ENCODE measurements at places on chromosomes 7 and 10.
A peak's percentile ranks its signal among the peaks of the same experiment; 100 is the strongest.

DNA sequence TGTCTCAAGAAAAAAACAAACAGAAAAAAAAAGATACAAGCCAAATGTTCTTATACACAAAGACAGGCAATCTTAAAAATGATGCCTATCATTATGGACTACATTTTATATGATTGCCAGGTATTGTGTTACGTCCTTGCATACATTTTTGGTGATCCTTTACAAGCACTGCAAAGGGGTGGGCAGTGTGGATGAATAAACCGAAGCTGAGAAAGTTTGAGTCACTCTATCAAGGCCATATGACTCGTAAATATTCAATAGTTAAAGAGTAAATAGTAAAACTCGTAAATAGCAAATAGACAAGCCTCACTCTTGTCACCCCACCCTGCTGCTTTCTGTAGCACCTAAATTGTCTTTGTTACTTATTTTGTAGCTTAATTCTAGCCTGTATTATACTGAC, 326.2 kb downstream of the FRMD4A start:
- no peak for DNase-seq
- H3K27me3 ChIP-seq, result peaks cover 17% of the 10 kb centered on the region
- peaks cover 23% of the 10 kb centered on the region for H3K4me1 ChIP-seq
- no peak overlapping the region for H3K27ac ChIP-seq
- H3K36me3 ChIP-seq, result no peaks in the 10 kb centered on the region

GRCh38 chr7:32591938-32592337, 96.6 kb downstream of the AVL9 start:
- H3K4me3 ChIP-seq, result no peak overlapping the region
- no peak overlapping the region for H3K27ac ChIP-seq
- H3K27me3 ChIP-seq, result no peaks in the 10 kb centered on the region
- DNase-seq, result no peak

DNA sequence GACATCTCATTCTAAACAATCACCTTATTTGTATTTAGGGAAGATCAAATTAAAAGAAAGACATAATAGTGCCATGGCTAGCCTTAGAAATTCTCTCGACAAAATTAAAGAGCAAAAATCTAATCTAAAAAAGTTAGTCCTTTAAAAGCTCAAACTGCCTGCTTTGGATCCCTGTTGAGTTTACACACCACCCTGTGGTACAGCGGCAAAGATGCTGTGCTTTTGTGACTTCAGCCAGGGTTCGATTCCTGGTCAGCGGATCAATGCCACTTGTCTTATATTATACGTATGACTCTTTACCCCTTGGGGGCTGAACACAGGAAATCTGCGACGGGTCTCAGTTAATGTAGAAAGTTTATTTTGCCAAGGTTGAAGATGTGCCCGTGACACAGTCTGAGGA, 51.3 kb upstream of the VOPP1 start:
- H3K4me3 ChIP-seq, result no peak overlapping the region
- DNase-seq, result no peak
- H3K36me3 ChIP-seq, result no peaks in the 10 kb centered on the region
- no peaks in the 10 kb centered on the region for H3K27me3 ChIP-seq
- no peak overlapping the region for H3K27ac ChIP-seq
- no peaks in the 10 kb centered on the region for H3K4me1 ChIP-seq

DNA sequence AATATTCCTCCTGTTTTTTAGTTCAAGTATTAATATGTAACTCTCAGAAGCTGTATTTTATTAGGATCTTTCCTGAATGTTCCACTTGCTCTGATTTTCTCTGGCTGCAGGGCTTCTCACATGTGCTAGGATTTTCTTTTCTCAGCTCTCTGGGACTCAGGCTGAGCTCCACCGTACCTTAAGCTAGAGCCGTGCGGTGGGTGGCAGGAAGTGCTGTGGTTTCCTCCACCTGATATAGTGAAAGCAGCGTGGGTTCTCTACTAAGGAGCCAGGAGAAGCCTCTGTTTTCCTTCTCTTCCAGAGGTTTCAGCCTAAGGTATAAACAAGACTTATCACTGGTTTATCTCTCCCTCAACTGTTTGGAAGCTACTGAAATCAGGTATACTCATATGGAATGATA, 433.6 kb downstream of the NRG3 start:
- DNase-seq, result no peak
- no peak overlapping the region for H3K27ac ChIP-seq
- peaks cover 1% of the 10 kb centered on the region for H3K27me3 ChIP-seq
- H3K4me1 ChIP-seq, result no peaks in the 10 kb centered on the region
- no peak overlapping the region for H3K4me3 ChIP-seq

DNA sequence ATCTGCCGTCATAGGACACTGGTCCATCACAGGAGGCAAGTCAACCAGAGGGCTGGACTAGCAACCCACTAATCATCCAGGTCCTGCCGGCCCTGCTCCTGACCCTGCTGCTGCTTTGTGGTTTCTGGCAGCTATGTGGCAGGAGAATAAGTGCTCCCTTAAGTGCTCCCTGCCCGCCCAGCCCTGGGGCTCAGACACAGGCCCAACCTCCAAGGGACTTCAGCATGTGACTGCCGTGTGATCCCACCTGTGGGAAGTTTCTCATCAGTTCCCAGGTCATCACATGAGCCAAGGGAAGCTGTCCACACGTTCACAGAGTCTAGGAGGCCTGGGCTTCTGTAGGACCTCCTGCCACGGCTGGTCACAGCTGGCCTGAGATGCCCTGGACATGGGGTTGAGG, 34.2 kb upstream of the ZNF488 start:
- H3K4me1 ChIP-seq, result no peaks in the 10 kb centered on the region
- H3K27ac ChIP-seq, result no peak overlapping the region
- no peak for DNase-seq

DNA sequence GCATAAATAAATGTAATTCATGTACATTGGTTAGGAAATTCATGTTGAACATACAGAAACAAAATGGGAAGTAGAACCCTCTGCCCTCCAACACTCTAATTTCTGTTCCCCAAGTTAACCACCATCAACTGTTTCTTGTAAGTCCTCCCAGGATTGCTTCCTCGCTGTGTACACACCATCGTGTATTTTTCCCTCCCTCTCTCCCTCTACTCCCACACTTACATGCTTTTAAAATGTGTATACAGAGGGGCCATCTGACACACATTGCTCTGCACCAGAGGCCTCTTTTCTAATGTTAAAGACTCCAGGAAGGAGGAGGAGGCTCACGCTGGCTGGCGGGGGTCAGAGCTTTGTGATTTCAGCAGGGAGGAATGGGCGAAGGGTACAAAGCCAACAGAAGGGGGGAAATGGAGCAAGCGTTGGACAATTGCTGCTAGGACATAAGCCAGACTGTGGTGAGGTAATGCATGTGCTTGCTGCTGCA, 1.9 kb upstream of the EPHA1 start:
- DNase-seq, result no peak
- peaks cover 60% of the 10 kb centered on the region for H3K4me1 ChIP-seq
- H3K27me3 ChIP-seq, result no peaks in the 10 kb centered on the region

GRCh38 chr10:98255146-98255877, 12.7 kb downstream of the LOXL4 start:
- H3K4me1 ChIP-seq, result no peaks in the 10 kb centered on the region
- no peak overlapping the region for H3K27ac ChIP-seq
- no peak for DNase-seq
- no peak overlapping the region for H3K4me3 ChIP-seq

DNA sequence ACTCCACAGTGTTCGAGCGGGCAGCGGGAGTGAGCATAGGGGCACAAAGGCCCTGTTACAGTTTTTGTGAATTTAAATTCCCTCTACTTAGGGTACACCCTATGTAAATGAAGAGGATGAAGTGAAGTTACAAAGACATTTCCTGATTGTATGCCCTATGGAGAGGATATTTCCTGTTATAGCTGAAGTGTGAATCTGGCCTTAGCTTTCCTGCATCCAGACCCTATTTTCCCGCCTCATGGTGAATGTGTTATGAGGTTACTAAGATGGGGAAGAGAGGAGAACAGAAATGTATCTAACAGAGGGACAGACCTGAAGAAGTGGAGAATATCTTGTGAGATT, 37.8 kb upstream of the COMMD3 start:
- peaks cover 11% of the 10 kb centered on the region for H3K27me3 ChIP-seq
- H3K36me3 ChIP-seq, result no peaks in the 10 kb centered on the region
- no peak for DNase-seq
- peaks cover 12% of the 10 kb centered on the region for H3K4me1 ChIP-seq

GRCh38 chr10:110993024-110993693, 73.8 kb downstream of the SHOC2 start:
- H3K4me3 ChIP-seq, result no peak overlapping the region
- H3K27me3 ChIP-seq, result no peaks in the 10 kb centered on the region
- DNase-seq, result no peak

DNA sequence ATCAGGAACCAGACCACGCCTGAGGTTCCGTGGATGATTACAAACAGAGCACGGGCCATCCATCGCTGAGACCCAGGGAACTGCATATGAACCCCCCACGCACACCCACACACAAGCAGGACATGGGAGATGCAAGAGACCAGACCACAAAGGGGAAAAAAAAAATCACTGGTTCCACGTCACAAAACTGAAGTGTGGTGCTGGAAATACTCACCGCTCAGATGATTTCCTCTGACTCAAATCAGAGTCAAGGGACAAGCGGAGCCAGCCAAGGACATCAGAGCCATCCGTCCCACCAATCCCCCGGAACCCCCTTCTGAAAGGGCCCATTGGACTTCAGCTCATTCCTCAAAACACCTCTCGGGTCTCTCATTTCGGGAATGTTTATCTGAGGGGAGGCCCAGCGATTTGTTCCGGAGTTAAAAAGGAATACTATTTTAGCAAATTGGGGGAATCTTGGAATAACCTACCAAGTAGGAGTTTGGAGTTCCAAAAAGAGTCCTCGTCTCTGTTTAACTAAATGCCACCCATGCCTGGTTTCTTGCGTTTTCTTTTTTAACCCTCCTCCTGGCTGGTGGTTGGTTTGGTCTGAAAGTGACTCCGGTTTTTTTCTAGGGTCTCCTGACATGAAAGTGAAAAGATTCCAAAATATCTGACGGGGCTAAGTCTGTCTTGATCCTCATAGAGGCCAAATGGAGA, 15.0 kb downstream of the SNX8 start:
- peak overlapping the region; percentile 19 for H3K27ac ChIP-seq
- H3K4me3 ChIP-seq, result no peak overlapping the region
- no peaks in the 10 kb centered on the region for H3K27me3 ChIP-seq
- H3K4me1 ChIP-seq, result peaks cover 15% of the 10 kb centered on the region
- DNase-seq, result no peak

DNA sequence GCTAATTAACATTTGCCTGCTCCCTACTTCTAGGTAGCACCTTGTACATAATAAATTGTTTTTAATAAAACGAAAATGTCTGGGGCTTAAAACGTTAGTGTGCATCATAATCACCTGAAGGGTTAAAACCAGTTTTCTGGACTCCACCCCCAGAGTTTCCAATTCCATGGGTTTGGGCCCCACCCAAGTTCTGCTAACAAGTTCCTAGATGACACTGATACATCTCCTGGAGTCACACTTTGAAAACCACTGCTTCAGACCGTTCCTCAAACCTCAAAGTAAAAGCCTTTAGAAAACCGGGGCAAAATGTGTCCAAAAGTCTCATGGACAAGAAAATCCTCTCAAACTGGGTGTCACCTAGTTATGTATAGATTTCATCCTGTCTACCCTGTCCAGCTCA, 9.3 kb downstream of the OSBPL3 start:
- H3K4me3 ChIP-seq, result no peak overlapping the region
- H3K4me1 ChIP-seq, result peaks cover 47% of the 10 kb centered on the region
- H3K27ac ChIP-seq, result peak overlapping the region; percentile 94
- H3K27me3 ChIP-seq, result no peaks in the 10 kb centered on the region
- DNase-seq, result no peak

- peaks cover 27% of the 10 kb centered on the region for H3K27me3 ChIP-seq
- H3K4me1 ChIP-seq, result peaks cover 21% of the 10 kb centered on the region
- H3K27ac ChIP-seq, result peak overlapping the region; percentile 79
- no peak for DNase-seq
- H3K4me3 ChIP-seq, result no peak overlapping the region
Observed at GRCh38 chr10:123997013-123997412, 96.4 kb downstream of the CHST15 start.

DNA sequence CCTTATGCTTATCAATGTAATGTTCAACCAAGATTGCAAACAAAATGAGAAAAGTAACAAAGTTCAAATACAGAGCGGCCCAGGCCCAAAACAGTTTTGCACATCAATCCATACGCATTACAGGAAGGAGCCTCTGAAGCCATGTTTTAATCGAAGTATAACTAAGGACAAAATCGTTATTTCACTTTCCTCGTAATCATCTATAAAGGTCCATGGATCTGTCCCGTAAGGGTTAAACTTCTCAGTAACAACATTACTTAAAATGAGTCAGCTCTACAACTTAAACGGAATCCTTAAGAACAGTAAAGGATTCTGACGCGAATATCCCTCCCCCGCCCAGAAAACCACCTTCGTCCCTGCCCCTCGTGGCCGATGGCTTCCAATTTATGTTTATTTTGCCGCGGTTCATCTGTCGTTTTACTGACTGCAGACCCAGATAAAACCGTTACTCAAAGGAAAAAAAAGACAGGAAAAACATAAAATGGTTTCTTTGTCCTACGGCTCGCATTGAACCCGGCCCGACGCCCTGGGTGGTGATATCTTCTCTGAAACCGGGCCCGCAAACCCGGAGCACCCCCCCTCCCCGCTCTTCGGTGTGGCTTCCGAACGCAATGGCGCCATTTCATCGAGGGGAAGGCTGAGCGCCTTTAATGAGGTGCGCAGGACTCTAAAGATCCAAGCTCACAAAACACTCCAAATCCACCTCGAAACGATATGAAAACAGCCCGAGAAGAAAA, 1.1 kb downstream of the HNRNPA2B1 start:
- H3K27me3 ChIP-seq, result no peaks in the 10 kb centered on the region
- peaks cover 27% of the 10 kb centered on the region for H3K36me3 ChIP-seq
- DNase-seq, result peak; percentile 54
- H3K4me1 ChIP-seq, result peaks cover 46% of the 10 kb centered on the region

DNA sequence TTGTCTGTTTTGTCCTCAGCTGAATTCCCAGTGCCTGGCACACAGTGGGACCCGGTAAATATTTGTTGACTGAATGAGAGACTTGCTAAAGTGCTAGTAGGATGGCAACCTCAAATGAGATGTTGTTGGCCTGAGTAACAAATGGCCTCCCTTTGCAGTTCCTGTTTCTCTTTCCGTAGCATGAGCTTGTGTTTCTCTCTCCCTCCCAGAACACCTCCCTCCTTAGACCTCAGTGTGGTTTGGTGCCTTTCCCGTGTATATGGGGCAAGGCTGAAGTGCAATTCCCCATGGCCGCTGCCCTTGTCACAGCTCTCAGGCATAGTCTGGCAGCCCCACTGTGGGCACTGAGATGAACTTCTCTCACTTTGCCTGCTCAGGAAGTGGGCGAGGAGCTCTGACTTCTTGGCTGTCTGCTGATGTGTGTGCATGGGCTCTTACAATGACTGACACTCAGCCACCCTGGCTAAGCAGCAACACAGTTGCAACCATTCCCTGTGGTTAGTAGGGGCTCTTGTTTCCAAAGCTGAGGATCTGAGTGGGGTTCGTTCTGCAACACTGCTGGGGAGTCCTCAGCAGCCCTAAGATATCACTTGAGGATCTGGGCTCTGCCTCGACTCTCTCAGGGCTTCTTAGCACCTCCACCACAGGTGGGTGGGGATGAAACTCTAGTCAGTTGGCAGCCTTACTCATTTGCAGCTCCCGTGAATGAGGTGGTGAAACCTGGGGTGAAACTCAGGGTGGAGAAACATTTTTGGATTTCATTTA, 136.1 kb downstream of the ICA1 start:
- no peak overlapping the region for H3K4me3 ChIP-seq
- no peaks in the 10 kb centered on the region for H3K36me3 ChIP-seq
- H3K27ac ChIP-seq, result no peak overlapping the region
- H3K4me1 ChIP-seq, result no peaks in the 10 kb centered on the region
- no peaks in the 10 kb centered on the region for H3K27me3 ChIP-seq
